Left kidney (tissue), 8 donors: ENCODE measurements at places on chromosomes 4 and X.

DNA sequence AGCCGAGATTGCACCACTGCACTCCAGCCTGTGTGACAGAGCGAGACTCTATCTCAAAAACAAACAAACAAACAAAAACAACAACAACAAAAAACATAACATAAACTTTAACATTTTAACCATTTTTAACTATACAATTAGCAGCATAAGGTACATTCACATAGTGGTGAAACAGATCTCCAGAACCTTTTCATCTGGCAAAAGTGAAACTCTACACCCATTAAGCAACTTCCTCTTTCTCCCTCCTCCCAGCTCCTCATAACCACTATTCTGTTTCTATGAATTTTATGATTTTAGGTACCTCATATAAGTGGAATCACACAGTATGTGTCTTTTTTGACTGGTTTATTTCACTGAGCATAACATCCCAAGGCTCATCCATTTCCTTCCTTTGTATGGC lies 103.6 kb downstream of the FAM13A start:
- no peak for DNase-seq

- DNase-seq = no peak
Measured at GRCh38 chr4:188485906-188486305, 346.7 kb downstream of the TRIML1 start.

- no peak for DNase-seq
Measured at GRCh38 chr4:137283737-137284136, 248.6 kb downstream of the PCDH18 start.

GRCh38 chr4:107643021-107643420 lies 77.0 kb downstream of the PAPSS1 start:
- DNase-seq = no peak

DNA sequence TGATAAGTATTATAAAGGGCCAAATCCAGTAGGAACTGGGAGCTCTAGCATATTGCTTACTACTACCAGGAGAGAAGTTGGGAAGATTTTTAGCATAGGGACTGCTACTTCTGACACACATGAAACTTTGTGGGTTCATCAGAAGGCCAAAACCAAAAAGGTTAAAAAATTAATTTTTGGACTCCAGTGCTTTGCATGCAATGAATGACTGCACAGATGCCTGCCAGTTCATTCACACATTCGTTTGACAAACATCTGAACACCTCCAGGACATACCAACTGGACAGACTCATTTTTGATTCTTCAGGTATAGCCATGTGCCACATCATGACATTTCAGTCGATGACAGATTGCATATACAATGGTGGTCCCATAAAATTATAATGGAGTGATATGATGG lies 79.8 kb downstream of the MID1IP1 start:
- DNase-seq = no peak

GRCh38 chr4:146359771-146360170 lies 145.4 kb downstream of the REELD1 start:
- no peak for DNase-seq

GRCh38 chr4:71231129-71232055 lies 107.4 kb upstream of the SLC4A4 start:
- DNase-seq = peak; percentile 37

- DNase-seq = no peak
Measured at GRCh38 chr4:66693694-66694093, 851.6 kb downstream of the CENPC start.

DNA sequence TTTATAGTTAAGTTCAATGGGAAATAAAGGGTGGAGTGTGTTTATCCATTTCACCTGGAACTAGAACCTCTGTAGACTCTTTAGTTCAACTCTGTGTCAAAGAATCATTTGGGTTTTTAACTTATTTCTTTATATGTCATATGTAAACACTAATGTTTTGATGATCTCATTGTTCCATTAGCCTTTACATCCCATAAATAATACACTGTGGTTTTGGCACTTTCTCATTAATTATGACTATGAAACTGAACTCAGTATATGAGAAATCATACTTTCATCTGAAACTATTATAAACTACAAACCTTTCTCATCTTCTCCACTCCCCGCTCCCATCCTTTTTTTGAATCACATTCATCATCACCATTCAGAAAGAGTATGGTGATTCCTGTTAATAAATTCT lies 31.0 kb downstream of the F8 start:
- DNase-seq = no peak

- no peak for DNase-seq
Measured at GRCh38 chrX:16544969-16545368, 105.0 kb upstream of the S100G start.

- no peak for DNase-seq
Measured at GRCh38 chrX:7109838-7110793, 37.4 kb upstream of the STS start.

DNA sequence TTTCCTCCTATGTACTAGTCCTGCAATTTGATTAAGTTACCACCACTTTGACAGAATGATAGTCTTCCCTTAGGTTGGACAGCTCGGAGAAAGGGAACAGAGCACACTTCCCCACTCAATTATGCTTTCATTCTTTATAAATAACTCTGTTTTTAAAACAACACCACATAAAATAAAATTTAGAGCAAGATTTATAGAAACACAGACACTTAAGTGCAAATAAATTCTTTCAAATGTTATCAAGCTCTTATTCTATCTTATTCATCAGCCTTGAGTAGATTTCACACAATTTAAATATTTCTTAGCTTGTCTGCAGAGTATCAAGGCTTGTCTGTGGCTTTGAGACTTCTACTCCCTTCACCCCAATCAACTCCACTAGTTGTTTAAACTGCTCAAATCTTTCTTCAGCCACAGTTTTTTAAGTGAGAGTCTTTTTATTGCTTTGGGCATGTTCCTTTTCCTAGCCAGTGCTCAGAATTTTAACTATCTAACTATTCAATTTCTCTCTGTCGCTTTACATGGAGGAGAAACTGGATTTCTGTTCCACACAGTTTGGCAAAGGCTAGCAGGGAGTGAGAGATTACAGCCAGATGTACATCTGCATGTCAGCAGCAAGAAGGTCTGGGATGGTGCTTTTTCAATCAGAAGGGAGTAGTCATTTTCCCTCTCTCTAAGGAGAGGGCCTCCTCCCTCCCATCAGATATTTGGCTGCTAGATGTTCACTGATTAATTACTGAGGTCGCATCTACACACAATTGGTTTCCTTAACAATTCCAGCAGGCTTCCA lies 53.1 kb upstream of the PLAC1 start:
- no peak for DNase-seq

DNA sequence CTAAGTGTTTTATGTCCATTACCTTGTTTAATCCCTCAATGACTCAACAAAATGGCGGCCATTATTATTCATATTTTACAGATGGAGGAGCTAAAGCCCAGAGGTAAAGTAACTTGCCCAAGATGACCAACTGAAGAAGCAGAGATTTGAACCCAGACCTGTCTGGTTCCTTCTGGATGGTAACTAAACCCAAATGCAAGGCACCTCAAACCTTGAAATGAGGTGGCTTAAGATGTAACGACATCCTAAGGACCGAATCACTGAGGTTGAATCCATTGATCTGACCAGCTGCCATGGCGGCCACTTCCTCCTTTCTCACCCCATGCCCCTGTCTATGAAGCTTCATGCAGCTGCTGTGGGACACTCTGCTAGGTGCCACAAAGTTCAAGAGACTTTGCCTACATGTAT lies 932 bp downstream of the TLR10 start:
- DNase-seq = no peak

GRCh38 chr4:25813448-25814106 lies 49.2 kb downstream of the SEL1L3 start:
- DNase-seq = no peak

- no peak for DNase-seq
Measured at GRCh38 chr4:137819964-137820383, 287.7 kb upstream of the PCDH18 start.

GRCh38 chrX:129689796-129690195 lies 35.0 kb upstream of the APLN start:
- DNase-seq = no peak

DNA sequence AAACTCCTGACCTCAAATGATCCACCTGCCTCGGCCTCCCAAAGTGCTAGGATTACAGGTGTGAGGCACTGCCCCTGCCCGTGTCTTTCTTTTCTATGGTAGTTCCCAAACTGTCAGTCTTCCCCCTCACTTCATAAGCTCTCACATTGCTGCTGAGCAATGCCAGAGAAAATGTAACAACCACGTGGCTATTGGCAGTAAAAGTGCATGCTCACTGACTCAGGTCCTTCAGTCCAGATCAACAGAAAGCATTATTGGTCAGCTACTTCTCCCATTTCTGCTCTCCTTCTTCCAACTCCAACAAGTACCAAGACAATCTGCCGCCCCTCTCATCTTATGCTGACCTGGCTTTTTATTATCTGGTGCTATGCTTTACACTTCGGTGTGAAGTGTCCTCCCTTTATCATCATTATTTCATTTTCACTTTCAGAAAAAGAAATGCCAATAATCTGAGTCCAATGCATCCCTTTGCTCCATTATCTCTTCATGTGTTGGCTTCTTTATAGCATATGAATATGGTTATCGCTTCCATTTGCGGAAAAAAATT lies 133.8 kb upstream of the UGT8 start:
- DNase-seq = no peak

DNA sequence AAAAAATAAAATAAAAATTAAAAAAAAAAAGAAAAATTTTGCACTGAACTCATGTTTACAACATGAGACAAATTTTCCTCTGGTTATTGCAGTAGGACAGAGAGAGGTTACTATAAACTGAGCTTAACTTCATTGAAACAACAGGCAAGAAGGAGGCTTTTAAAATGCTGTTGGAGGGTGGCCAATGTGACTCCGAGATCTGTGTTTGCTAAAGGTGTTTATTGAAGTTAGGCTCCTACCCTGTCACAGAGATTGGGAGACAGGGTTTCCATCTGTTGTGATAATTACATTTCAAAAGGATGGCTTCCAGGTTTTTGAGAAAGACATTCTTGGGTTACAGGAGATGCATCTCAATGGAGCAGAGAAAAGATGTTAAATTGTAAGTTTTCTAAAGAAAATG lies 370.5 kb upstream of the HS3ST1 start:
- DNase-seq = no peak

DNA sequence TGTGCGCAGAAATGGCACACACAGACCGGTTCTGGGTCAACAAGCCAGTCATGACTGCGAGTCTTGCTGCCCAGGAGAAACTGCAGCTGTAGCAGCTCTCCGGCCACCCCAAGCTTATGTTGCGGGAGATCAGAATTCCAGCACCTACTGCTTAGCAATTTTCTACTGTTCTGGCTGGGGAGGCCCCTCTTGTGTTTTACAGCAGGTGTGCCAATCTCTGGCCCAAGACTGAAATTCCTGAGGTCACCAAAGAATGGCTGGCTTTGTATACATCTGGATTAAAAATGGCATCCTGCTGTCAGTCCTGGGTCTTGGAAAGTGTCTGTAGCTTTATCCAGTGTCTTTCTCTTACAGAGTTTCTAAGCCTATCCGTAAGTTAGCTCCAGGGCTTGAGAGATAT lies 68.9 kb upstream of the TRAM1L1 start:
- DNase-seq = no peak

GRCh38 chr4:182139491-182139890 lies 103.7 kb upstream of the TENM3 start:
- DNase-seq = no peak

DNA sequence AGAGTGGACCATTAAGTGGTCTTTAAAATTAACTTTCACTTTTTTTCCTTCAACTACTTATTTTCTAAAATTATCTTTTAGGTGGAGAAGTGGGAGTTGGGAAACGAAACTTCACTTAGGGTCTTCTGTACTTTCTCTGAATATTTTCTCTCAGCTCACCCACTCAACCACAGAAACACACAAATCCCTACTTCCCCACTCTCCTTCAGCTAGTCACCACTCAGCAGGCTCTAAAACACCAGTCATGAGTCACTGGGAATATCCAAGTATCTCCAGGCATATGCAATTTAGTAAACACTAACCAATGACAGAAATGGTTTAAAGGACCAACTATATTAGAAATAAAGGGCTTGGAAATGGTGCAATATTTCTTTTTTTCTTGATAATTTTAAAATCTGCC lies 153.0 kb upstream of the RPS6KA6 start:
- no peak for DNase-seq

GRCh38 chrX:129754056-129755024 lies 15.6 kb downstream of the XPNPEP2 start:
- DNase-seq = no peak

DNA sequence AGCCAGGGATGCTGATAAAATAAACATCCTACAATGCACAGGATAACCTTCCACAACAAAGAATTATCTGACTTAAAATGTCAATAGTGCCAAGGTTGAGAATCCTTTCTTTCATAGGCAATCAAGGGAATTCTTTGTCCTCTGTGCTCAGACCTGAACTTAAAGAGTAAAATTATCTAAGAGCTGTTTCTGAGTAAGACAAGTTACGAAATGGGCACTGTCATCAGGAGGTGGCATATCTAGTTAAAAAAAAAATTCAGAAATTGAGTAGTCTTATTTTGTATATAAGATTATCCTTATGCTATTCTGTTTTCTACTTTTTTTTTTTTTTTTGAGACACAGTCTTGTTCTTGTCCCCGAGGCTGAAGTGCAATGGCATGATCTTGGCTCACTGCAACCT lies 3.3 kb upstream of the RAB33B start:
- no peak for DNase-seq

GRCh38 chr4:83920375-83920774 lies 384.5 kb downstream of the GPAT3 start:
- DNase-seq = no peak

- DNase-seq = no peak
Measured at GRCh38 chr4:84218031-84218430, 281.1 kb downstream of the NKX6-1 start.

- DNase-seq = no peak
Measured at GRCh38 chr4:71259911-71260331, 78.9 kb upstream of the SLC4A4 start.

DNA sequence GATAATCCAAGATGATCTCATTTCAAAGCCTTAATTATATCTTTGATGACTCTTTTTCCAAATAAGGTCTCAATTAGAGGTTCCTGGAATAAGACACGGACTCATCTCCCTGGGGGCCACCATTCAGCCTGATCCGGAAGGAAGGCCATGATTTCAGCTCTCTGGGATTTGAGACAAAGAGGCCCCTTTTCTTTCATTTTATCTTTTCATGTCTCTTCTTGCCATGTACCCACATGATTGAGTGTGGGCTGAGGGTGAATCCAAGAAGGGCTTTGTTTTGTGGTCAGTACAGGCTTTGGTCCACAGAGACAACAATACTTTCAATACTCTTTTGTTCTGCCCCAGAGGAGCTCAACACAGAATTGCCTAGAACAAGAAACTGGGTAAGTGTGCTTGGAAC lies 261.2 kb downstream of the TRIML1 start:
- DNase-seq = no peak

- DNase-seq = no peak
Measured at GRCh38 chr4:144739511-144740033, 93.6 kb downstream of the HHIP start.
